PC-3 (cell line): ENCODE measurements at places on chromosomes 2 and 18.

- DNase-seq, result no peak
These were observed 186.0 kb downstream of the CAMKMT start for GRCh38 chr2:44547718-44548117.

GRCh38 chr2:42844901-42845821 is 52.8 kb upstream of the HAAO start:
- DNase-seq, result no peak

- DNase-seq, result no peak
These were observed 7.3 kb upstream of the CETN1 start for GRCh38 chr18:572831-573289.

- no peak for DNase-seq
These were observed 280.8 kb downstream of the CCDC85A start for GRCh38 chr2:56464613-56465012.
